Posterior cingulate gyrus (tissue), 11 donors: ENCODE measurements at places on chromosomes 7 and 10.

DNA sequence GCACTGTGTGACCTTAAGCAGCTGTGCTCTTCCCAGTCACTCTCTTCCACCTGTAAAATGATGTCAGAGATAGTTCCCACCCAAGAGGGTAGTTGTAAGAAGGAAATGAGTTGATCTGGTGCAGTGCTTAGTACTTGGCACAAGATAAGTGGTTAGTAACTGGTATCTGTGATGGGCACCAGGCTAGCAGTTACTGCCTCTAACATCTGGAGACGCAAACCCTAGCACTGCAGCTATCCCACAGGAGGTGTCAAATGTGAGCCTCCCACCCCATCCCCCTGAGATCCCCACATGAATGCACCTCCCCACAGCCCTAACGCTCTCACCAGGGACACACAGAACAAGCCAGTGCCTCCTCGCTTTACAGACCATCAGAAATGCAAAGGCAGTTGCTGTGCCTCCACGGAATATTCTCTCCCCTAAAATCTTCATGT lies 72.0 kb downstream of the KCNMA1 start:
- no peak for DNase-seq

DNA sequence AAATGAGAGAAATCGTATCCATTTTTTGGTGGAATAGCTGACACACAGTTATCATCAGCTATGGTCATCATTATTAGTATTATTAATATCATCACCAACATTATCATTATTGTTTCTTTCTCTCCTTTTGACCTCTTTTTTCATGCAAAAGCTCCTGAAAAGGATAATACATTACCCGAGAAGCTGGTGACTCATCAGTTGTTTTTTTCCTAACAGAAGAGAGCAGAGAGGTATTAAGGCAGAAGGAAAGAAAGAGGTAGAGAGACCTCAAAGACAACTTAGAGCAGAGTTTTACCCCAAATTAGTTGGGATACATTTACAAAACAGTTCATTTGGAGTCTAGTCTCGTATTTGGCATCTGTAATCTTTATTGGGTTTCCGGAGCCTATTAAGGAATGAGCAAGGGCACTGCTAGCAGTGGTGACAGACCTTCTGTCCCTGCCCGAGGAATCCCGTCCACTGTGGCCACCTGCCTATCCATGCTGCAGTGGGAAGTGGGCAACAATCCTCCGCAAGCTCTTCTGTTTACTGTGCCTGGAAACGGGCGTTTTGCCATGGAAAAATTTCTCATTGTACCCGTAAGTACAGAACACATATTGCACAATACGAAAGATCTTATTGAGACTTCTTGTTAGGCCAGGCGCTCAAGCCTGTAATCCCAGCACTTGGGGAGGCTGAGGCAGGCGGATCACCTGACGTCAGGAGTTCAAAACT lies 170.0 kb upstream of the MKLN1 start:
- no peak for DNase-seq

- DNase-seq, result no peak
Measured at GRCh38 chr7:90645784-90646183, 49.7 kb downstream of the CDK14 start.

GRCh38 chr10:44353128-44353390 lies 31.8 kb downstream of the CXCL12 start:
- no peak for DNase-seq

GRCh38 chr10:131790021-131790420 lies 110.8 kb upstream of the PPP2R2D start:
- DNase-seq, result no peak

GRCh38 chr10:130221456-130222375 lies 85.5 kb downstream of the GLRX3 start:
- no peak for DNase-seq

DNA sequence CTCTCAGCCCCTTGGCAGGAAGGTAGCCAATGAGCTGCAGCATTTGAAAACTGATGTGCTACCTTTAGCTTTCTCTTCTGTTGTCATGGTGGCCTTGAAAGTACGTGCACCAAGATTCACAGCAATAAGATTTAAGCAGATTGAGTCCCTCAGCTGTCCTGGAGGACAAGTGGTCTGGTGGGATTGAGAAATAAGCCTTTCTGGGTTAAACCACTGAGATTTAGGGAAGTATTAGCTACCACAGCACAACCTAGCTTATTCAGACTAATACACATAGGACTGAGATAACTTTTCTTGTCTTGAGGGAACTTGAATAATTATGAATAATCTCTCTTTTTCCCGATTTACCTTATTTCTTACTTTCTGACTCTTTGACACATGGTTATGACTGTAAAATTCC lies 324.0 kb downstream of the PTEN start:
- no peak for DNase-seq

- DNase-seq, result no peak
Measured at GRCh38 chr10:110172155-110172554, 35.2 kb upstream of the MXI1 start.

- DNase-seq, result no peak
Measured at GRCh38 chr10:78868456-78868855, 200.3 kb upstream of the ZMIZ1 start.

- DNase-seq, result no peak
Measured at GRCh38 chr10:44804661-44805060, 106.5 kb upstream of the TMEM72 start.

DNA sequence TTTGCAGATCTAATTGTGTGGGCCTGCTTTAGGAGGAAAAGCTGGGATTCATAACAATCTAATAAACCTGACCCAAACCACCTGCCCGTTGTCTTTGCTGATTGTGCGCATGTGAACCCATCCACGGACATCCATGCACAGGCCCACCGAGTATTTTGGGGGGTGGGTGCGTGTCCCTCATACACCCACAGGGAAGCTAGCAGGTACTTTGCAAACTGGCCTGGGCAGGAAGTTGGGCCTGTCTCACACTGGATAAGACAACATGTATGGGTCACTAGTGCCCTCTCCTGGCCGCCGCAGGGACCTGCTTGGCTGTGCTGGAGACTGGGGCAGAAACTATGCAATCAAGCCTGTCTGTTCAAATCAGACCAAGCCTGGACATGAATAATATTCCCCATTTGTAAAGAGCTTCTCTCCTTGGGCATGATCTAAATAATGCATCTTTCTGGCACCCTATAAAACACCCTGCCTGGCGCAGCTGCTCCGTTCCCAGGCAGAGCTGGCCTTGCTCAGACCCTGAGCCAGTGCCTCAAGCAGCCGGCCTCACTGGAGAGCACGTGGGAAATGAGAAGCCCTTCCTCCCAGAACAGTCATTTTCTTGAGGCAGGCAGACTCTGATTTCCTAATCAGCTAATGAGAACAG lies 15.8 kb downstream of the ECHDC3 start:
- peak; percentile 96 for DNase-seq

DNA sequence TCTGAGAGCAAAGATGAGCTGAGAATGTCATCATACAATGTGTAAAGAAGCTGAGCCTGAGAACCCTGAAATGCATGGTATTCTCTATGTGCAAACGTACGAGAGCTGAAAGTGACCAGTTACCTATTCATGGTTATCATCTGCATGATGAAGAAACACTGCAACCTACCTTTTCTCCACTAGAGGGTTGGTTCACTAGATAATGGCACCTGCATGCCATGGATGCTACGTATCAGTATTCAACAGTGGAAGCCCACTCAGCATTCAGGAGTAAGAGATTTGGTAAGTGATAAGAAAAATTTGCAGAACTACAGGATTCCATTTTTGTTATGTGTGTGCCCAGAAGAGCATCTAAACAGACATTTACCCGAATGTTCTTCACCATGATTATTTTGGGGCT lies 145.4 kb downstream of the PTPRN2 start:
- no peak for DNase-seq

DNA sequence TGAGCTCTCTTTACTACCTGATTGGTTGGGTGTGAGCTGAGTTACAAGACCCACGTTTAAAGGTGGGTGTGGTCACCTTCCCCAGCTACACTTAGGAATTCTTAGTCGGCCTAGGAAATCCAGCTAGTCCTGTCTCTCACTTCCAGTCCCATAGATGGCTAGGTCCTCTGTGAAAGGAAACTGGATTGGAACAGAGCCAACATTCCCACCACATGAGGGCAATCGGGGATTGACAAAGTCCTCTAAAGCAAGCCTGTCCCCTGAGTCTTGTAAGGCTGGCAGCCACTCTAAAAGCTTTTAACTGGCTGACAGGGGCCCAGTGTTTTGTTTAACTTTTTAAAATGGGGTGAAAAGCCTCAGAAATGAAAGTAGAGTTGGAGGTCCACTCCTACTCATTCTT lies 15.1 kb upstream of the CROT start:
- no peak for DNase-seq

GRCh38 chr10:84546609-84547008 lies 218.2 kb downstream of the CCSER2 start:
- DNase-seq, result no peak

DNA sequence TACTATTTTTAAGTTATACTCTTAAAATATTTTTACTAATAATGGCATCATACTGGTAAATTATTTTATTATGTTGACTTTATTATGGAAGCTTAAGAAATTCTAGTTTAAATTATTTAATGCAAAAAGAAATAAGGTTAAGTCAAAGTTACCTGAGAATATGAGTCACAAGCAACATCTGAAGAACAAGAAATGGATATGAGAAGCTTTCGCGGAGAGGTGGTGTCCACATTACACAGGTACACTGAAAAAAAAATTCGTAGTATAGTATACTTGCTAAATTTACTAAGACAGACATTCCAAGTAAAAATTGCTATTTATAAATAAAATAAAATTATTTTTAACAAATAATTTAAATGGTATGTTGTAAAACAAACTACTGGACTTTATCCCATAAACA lies 143.8 kb downstream of the AVL9 start:
- no peak for DNase-seq

DNA sequence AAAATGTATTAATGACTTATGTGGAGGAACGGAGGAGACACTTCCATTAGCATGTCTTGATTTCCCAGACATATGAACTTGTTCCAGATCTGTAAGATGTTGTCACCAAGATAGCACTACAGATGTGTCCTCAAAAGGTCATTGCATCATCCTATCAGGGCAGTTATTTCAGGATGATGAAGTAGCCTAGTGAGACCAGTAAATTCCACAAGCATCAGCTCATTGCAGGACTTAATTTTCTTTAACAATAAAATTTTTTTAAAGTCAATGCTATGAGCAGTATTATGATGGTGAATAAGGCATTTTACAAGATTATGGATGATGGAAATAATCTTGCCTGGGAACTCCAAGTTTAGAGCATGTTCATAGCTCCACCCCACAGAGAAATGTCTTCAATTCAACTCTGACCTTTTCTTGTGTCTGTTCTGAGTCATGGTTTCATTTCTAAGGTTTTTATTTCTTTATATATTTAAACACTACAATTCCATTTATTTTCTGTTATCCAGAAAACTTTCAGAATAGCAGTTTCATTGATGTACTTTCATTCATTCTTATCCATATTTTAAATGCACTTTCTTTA lies 1203.3 kb upstream of the CELF2 start:
- DNase-seq, result no peak

- DNase-seq, result no peak
Measured at GRCh38 chr10:74021248-74022055, 23.5 kb downstream of the VCL start.

DNA sequence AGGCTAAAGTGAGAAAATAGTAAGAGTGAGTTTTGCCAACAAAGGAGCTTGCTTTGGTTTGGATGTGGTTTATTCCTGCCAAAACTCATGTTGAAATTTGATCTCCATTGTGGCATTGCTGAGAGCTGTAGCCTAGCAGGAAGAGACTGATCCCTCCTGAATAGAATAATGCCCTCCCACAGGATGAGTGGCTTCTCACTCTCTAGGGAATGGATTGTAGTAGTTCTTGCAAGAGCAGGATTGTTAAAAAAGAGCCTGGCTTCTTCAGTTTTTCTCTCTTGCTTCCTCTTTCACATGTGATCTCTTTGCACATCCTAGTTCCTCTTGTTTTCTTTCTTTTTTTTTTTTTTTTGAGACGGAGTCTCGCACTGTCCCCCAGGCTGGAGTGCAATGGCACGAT lies 34.4 kb downstream of the ASAH2 start:
- DNase-seq, result no peak

- DNase-seq, result no peak
Measured at GRCh38 chr7:143884241-143884968, 17.6 kb downstream of the TCAF1 start.

DNA sequence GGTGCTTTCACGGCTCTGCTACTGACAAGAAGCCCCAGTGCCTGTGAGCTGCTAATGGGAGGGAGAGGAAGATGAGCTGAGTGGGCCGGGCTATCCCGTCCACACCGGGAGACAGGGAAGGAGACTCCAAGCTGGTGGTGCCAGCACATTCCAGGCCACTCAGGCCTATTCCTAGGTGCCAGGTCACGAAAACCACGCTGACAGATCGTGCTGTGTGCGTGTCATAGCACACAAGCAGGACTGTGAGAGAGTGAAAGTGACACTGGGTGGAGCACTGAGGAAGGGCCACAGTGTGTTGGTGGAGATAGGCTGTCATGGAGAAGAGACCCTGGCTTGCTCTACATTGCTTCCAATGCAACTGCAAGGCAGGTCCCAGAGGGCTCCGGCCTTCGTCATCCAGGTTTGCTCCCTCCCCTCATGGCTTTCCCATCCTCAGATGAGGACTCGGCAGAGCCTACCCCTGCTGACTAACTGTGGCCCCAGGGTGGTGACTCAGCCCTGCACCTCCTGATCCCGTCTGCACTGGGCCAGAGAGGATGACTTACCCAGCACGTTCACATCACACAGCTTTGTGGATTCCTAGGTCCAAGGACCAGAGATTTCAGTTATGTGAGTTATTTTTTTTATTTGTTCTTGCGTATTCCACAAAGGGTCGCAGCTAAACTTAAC lies 167.3 kb downstream of the EGFR start:
- no peak for DNase-seq

- DNase-seq, result no peak
Measured at GRCh38 chr7:50227726-50228125, 76.8 kb upstream of the IKZF1 start.

GRCh38 chr10:84076047-84076388 lies 63.3 kb upstream of the GHITM start:
- no peak for DNase-seq
